ENCODE measurements at places on chromosomes 6 and 20.

DNA sequence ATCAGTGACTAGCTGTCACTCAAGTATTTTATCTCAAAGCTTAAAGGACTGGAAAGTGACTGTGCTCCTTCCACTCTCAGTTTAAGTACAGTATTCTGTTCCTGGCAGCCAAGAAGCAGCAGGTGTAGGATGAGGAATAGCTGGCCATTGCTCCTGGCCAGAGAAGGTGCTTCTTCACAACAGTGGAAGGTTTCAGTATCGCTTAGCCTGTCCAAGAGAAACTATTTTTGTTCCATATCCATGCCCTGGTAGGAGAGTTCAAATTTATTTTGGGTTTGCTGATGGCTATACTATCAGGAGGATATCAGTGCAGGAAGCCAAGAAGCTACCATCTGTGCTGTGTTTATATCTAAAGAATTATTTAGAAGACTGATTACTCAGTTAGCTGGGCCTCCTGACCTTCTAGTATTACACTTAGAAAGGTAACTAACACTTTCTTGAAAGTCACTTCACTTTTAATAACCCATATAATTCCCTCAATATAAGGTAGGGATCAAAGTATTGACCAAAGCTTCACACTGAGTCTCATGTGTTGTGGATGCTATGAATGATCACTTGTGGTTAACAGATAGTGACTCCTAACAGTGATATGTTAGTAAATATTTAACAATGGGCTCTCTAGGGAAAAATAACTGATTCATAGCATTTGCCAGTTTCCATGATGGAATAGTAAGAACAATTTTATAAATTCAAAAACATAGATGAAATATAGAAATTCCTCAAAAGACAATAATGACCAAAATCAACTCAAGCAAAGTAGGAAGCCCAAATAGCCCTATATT lies 99.9 kb downstream of the AIG1 start:
- DNase-seq: no peak

- DNase-seq: no peak
Observed at GRCh38 chr6:76584121-76584520, 511.7 kb upstream of the IMPG1 start.

DNA sequence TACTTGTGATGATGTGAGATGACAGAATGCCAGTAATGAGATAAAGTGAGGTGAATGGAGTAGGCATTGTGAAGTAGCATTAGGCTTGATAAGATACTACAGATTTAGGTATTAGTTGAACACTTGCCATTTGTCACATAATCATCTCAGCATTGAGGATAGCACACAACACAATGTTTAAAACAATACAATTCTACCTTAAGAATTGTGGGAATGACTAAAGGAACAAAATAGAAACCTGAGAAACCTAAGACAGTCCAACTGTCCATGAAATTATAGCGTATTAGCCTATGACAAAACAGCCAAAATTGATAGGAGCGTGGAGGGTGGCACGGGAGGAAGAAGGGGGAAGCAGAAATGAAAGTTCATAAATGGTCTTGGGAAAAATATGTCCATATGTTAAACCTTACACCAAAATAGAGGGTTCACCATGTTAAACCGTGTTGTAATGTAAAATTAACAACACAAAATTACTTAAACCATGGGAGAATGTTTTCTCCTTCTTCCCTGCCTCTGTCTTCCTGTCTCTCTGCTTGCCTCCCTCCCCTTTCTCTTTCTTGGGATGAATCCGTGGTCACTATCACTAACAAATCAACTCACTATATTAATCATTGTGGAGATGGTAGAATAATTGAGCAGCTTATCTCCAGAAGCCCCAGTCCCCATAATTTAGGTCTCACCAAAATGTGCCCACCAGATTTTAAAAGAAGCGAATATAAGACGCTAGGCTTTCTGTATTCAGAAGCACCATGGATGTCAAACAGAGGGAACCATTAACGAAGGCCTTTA lies 33.0 kb upstream of the HFE start:
- DNase-seq: no peak

- DNase-seq: no peak
Observed at GRCh38 chr20:12276011-12276673, 358.4 kb downstream of the BTBD3 start.

DNA sequence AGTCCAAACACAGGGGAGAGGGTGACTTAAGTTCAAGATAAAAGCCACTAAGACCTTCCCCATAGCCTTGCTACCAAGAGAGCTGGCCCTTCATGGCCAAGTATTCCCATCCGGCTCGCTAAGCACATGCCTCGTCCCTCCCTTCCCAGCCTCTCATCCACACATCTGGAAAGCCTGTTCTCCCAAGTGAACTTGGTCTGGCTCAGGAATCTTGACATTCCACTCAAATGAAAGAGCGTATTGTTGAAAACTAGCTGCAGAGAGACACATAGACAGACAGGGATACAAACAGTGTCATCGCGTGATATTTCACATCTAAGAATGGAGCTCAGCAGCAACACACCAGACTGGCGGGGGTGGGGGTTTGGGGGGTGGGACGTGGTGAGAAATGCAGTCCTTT lies 182.8 kb upstream of the FOXQ1 start:
- DNase-seq: no peak

GRCh38 chr20:13625304-13625979 lies 13.3 kb downstream of the TASP1 start:
- DNase-seq: no peak

- no peak for DNase-seq
Observed at GRCh38 chr20:5364136-5364821, 47.5 kb upstream of the PROKR2 start.

DNA sequence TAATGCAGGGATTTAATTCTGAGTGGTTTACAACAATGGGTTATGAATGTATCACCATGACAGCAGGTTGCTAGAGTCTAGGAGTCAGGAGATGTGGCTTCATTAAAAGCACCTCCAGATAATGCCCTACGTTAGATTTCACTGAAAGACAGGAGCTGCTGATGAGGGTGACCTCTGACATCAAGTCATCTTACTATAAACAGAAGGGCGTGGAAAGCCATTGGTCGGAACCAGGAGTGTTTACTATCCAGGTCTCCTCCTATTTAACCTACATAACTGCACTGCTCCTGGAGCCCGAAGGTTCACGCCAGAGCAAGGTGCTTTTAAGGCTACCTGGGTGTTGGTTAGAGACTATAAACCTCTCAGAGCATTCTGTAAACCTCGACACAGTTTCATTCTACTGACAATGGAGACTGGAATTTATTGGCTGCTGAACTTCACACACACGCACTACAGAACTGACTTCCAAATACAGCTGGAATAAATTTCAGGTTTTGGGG lies 128.7 kb downstream of the EYA4 start:
- DNase-seq: no peak

- DNase-seq: no peak
Observed at GRCh38 chr20:62891111-62891510, 29.5 kb upstream of the TCFL5 start.
